ENCODE measurements at places on chromosomes 16 and 17.

DNA sequence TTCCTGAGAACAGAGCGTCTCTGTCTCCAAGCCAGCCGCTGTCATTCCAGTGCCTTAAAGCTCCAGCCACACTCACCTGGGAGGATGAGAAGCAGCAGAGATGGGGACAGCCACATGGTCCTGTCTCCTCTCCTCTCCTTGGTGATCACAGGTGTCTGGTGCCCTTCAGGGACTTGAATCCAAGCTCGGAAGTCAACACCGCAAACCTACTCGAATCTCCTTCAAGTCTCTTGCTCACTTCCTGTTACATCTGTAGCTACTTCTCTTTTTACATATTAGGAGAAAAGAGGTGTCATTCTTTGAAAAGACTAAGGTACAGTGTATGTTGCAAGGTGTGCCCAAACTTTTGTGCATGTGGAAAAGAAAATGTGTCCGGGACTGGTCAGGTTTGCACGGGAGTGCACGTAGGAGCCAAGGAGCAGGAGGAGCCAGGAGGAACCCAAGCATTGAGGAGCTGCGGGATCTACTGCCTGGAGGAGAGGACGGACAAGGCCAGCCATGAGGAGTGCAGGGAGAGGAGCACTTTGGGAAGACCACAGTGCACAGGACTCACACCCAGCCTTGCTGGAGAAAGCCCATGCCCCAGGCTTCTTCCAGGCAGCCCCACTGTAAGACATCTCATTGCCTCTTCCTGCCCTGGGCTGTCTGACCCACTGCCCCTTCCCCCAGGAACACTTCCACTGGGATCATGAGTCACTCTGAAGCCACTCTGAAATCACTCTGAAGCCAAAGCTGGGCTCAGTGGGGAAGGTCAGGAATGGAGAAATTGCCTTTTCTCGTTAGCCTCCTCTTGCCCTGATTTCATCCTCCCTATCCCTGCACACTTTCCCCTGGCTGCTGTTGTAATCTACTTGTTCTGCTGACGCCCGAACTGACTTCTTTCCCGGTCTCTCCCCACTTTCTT lies at the start of gene CD300LD:
Gene CD300LD (minus strand): TSS at position 197 of the 904 bp plus-strand sequence. CDS start 81 bp downstream, at position 116.
- DNase-seq = no peak

- DNase-seq = peak; percentile 82
Observed at GRCh38 chr17:39200070-39200879, at the start of gene RPL19. RPL19 (plus strand) TSS chr17:39200283; CDS start chr17:39200345, 62 bp downstream.

- DNase-seq = no peak
Observed at GRCh38 chr17:17938388-17939107, 33.7 kb downstream of the TOM1L2 start.

GRCh38 chr17:77432742-77433141 lies 292.0 kb downstream of the SEC14L1 start:
- DNase-seq = no peak

GRCh38 chr17:17141860-17142552 lies 64.1 kb downstream of the PLD6 start:
- peak; percentile 42 for DNase-seq

DNA sequence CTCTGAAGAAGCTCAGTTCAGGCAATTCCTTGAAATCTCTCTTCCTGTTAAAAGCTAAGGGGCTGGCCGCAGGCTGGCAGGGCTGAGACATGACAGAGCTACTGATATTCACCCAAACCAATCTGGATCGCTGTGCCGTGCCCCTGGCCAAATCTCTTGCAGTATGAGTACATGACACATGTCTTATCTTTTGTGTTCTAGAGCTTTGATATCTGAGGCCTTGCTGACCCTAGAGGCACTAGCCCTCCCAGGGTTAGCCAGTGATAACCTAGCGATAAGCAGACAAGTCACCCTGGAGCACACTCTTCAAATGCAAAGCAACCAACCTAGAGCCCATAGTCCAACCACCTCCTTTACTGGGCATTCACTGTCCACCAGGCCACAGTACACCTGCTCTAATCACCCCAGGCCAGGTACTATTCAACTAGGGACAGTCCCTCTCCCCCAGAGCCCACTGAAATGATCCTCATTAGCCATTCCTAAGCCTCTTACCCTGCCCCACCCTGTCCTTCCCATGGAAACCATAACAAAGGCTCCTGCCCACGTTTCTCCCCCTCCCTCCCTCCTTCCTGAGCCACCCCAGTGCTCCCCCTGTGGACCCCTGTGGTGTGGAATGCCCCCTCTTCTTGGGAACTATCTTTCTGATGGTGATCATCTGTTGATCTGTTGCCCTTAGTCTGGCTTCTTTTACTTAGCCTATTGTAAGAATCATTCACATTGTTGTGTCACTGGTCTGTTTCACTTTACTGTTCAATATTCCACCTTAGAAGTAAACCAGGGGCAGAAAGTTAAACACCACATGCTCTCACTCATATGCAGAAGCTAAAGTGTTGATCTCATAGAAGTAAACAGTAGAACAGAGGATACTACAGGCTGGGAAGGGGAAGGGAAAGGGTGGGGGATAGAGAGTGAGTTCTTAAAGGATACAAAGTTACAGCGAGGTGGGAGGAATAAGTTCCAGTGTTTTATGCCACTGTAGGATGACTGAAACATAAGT lies 52.5 kb downstream of the TEKT5 start:
- DNase-seq = no peak

DNA sequence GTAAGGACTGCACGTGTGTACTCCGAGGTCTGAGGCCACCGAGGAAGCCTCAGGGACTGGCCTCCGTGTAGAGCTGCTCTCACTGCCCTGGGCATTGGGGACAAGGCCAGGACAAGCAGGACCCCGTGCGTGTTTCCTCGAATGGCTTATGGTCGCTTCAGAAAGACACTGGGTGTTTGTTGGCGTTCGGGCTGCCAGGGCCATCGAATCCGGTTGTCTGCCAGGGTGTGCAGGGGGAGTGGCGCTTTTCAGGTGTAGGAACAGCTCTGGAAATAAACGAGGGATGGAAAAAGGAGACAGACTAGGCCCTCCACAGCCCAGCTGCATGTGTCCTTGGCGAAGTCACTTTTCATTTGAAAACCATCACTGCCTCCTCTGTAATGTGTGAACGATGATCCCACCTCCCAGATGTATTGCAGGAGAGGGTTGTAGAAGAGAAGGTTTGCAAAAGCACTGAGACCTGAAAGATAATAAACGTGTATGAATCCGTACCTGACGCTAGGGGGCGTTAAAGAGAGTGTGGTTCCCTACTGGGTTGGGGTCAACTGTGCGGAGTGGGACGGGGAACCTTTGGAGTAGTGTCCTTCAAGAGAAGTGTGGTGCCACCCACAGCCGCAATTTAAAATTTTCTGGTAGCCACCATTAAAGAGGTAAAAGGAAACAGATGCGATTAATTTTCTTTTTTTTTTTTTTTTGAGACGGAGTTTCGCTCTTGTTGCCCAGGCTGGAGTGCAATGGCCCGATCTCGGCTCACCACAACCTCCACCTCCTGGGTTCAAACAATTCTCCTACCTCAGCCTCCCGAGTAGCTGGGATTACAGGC lies 2.1 kb upstream of the ZSCAN10 start:
- peak; percentile 57 for DNase-seq

- DNase-seq = no peak
Observed at GRCh38 chr17:14352136-14352535, 51.3 kb downstream of the HS3ST3B1 start.

DNA sequence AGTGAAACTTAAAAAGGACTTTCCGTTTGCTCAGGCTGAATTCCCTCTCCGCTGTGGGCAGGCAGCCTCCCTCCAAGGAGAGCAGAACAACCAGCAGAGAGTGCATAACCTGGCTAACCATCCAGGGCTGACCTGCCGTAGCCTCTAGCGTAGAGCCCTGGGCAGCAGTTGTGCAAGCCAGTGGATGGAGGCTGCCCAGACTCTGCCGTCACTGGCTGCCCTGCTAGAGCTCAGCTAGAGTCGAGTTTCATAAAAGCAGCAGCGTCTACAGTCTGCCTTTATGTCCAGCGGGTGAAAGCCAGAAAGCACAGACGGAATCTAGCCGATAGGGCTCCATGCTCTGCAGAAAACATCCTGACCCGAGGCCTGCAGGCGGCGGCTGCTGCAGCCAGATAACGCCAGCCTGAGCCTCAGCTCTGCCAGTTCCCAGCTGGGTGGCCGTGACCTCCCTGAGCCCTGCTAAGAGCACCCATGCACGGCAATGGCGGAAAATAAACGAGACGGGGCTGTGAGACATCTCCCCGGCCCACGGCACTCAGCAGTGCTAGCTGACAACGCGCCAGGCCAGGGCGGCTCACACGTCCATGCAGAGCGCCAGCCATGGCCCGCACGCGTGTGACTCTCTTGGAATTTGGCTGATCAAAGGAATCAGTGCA lies 231.3 kb downstream of the ENGASE start:
- DNase-seq = no peak

DNA sequence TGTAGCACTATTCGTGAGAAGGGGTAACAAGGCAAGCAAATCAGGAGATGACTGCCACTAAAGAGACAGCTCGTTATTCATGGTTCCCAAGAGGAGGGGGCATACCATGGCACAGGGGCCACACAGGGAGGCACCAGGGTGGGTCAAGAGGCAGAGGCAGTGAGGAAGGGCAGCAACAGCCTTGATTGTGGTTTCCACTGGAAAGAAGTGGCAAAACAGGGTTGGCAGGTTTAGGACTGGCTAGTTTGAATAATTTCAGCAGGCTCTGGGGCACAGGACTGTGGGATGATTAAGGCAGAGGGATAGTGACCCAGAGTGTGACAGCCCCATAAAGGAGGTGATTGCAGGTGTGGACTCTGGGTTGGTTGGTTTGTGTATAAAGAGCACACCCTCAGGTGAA lies 188.9 kb downstream of the CBLN1 start:
- no peak for DNase-seq

DNA sequence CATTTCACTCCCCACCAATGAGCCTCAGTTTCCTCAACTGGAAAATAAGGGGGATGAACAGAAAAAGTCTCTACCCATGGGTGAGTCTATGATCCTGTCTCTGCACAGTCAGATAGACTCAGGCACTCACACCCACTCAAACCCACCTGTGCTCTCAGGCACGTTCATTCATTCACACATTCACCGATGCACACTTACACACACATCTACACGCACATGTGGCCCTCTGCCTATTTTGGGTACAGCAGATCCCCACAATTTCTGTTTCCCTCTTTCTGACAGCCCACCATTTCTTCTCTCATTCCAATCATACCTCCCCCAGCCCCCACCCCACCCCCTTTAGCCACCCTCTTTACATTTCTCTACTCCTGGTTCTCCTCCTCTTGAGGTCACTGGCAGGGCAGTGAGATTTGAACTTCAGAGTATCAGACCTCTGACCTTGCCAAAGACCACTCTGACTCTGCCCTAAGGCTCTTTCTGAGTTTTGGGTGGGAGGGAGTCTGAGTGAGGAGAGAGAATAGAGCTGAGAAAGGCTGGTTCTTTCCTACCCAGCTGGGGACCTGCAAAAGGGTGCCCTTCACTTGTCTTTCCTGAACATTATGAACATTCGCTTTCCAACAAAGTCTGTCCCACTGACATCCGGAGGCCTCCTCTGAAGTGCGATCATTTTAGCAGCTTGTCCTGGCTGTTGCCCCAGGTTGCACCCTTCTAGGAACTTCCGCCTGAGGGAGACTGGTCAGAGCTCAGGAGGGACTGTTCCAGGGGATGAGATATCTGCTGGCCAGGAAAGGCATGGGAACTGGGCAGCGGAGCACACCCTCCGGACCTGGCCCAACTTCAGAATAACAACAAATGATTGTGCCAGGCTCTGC lies 10.1 kb upstream of the COL1A1 start:
- DNase-seq = no peak

GRCh38 chr17:46859996-46860395 lies 8.6 kb downstream of the WNT9B start:
- DNase-seq = no peak

GRCh38 chr17:7258731-7259554 lies 3.3 kb downstream of the CLDN7 start:
- DNase-seq = peak; percentile 14

DNA sequence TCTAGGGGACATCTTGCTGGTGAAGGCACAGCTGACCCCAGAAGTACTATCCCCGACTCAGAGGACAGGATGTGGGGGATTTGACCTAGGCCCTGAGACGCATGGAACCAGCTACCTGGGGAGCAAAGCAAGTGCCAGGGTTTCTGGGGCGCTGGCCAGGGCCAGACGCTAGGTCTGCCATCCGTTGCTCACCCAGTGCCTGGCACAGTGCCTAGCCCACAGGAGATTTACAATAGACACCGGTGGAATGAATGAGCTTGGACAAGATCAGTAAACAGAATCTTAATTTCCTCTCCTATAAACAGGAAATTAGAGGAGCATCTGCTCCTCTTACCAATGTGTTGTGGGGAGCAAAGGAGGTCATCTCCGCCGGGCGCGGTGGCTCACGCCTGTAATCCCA lies 5.0 kb downstream of the RPRML start:
- DNase-seq = no peak

DNA sequence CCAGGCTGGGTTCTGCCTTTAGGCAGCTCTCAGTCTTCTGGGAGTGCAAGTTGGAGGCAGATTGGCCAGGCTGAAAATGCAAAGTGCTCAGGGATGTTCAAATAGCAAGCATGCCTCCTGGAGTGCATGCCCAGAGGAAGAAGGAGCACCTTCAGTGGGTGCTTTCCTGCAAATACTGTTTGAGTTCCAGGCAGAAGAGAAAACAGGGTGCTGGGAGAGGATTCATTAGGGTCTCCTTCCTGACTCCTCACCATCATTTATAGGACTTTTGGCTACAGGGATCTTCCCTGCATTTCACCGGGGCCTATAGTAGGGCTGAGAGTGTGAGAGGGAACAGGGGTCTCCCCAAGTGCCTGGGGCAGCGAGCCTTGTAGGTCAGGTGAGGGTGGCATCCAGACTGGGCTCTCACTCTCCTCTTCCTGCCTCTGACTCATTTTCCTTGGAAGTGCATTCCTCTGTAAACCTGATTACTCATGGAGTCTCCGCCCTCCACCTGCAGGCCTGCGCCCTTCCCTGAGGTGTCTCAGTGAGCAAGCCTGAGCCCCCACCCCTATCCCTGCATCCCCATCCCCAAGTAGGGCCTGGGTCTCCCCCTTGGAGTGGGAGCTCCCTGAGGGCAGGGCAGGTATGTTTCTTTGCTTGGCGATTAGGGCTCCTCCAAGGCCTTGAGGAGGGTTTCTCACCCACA lies 17.1 kb upstream of the TNS4 start:
- DNase-seq = no peak

DNA sequence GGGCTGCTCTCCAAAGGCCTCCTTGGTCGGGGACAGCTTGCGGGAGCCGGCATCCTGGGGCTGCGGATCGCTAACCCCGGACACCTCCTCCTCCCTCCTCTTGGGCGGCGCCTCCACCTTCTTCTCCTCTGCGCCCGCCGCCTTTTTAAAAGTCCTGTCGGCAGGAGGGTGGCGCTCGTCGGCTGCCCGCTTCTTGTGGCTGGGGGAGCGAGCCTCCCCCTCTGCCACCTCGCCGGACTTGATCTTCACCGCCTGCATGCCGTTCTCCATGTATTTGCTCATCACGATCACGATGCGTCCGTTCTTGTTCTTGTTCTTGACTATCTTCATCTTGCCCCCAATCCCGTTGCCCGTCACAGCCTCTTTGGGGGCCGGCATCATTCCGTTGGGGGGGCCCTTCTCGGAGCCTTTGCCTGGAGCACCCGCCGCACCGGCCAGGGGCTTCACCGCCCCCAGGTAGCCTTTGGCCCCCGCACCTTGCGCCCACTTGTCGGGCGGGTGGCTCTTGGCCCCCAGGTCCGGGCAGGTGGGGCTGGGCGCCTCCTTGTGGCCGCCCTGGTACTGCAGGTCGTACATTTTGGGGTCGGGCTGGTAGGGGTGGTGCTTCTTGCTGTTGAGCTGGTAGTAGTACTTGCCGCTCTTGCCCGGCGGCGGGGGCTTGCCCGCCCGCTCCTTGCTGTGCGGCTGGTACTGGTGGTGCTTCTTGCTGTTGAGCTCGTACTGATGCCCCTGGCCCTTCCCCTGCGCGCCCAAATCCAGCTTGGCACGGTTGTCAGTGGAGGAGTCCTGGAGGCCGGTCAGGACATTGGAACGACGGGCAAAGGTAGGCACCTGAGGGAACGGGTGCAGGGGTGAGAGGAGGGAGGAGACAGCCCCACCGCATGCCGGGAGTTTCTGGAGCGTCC lies 4.4 kb downstream of the CBX4 start:
- DNase-seq = peak; percentile 70

All from activated naive CD8-positive, alpha-beta T cell treated with anti-CD3 and anti-CD28 coated beads, Interleukin-2, amount 50 U/mL, for 24 hours (primary cell).